Effector CD8-positive, alpha-beta T cell (primary cell): ENCODE measurements at places on chromosomes 4 and X.

- DNase-seq, result no peak
Observed at GRCh38 chr4:113141901-113142346, 92.5 kb downstream of the ANK2 start.

DNA sequence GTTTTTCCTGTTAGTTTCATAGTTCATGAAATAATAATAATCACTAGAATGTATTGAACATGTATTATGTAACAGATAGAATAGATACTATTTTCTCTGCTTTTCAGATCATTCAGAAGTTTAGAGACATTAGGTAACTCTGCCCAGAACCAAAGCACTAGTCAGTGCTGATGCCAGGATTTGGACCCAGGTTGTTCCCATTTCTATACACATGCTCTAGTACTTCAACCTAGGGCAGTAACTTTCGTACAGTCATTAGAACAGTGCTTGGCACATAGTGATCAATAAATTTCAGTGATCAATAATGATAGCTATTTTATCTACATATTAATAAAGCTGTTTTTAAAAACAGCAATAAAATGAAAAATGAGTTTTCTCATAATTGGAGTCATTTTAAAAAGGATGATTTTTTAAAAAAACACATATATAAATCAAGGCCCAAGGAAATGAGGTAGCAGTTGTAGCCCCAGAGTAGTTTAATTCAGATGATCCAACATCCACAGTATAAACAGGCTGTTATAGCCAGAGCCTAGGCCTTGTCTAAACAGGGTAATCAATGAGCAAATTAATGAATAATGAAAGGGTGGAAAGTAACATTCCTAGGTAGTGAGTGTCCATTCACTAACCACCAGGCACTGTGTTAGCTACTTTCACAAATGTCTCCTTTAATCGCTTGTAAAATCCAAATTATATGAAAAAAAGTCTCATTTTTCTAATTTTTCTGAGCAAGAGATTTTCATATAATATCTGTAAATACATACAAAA lies 25.6 kb downstream of the TXK start:
- DNase-seq, result no peak

DNA sequence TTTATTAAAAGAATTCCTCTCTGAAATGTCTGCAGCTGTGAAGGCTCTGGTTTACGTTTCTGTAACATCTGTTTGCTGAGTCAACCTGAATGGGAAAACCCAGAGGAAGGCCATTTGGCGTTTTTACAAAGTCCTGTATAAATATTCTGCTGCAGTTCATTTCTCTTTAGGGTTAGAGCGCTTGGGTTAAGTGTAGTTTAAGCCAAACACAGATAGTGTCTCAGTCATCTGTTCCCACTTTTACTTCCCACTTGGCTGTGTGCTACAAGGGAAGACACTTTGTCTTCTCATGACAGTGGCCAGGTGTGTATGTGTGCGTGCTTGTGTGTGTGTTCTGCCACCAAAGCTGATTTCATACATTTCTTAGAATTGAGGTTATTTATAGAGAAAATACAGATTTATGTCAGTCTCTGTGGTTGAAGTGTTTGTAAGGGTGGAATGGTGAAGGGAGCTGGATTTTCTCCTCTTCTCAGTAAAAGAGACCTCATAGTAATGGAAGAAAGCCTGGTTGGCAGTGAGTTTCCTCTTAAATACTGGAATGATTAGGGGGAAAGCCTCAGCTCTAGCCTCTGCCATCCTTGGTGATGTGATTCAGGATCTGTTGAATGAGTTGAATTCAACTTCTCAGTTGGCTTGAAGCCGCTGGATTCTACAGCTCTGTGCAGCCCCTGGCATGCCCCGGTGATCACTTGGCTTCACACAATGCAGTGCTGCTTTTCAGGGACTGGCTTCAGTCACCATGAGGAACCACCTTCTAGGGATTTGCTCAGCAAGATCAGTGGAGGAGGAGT lies 50.6 kb downstream of the JADE1 start:
- DNase-seq, result no peak

GRCh38 chrX:123184866-123185276 lies 793 bp downstream of the GRIA3 start:
- DNase-seq, result no peak

GRCh38 chrX:46634577-46634976 lies 61.0 kb downstream of the CHST7 start:
- DNase-seq, result no peak

- DNase-seq, result no peak
Observed at GRCh38 chr4:21195682-21196081, 495.4 kb downstream of the PACRGL start.

GRCh38 chr4:188138227-188138626 lies 1.0 kb upstream of the TRIML1 start:
- no peak for DNase-seq

GRCh38 chrX:28966331-28966730 lies 379.1 kb downstream of the IL1RAPL1 start:
- no peak for DNase-seq

- DNase-seq, result no peak
Observed at GRCh38 chr4:55989766-55990165, 41.0 kb downstream of the CEP135 start.

- DNase-seq, result no peak
Observed at GRCh38 chrX:34197946-34198345, 65.8 kb upstream of the FAM47A start.

DNA sequence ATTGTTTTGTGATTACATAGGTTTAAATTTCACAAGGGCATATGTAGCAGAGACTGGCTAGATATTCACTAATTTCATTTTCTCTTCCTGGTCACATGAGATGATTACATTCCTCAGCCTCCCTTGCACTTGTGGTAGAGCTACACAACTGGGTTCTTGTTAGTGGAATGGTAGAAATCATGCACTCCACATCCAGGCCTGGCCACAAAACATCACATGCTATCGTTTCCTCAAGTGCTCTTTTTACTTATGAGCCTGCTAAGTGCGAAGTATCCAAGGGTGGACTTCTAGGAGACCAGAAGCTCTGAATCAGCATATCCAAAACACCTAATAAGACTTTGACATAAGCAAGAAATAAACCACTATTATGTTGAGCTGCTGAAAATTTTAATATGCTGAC lies 26.4 kb upstream of the HPGDS start:
- DNase-seq, result no peak

DNA sequence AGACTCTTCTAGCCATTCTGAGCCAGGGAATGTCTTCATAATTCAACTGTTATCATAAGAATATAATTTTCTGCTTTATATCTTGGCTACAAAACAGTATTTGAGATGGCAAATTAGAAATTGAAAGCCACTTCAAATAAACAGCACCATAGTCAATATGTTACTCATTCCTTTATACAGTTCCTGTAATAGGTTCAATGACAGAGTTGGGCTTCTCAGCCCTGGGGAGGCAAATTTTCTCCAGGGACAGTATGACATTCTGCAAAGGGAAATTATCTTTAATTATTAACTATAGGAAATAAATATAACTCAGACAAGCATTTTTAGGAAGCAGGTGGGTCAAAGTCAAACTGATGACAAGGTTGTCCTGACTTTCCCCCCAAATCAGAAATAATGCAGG lies 71.9 kb upstream of the RPS6KA6 start:
- DNase-seq, result no peak

- no peak for DNase-seq
Observed at GRCh38 chr4:98377559-98377958, 116.4 kb downstream of the RAP1GDS1 start.

GRCh38 chrX:68018248-68019203 lies 414.8 kb downstream of the OPHN1 start:
- no peak for DNase-seq

- DNase-seq, result no peak
Observed at GRCh38 chrX:110153896-110154295, 151.0 kb downstream of the TMEM164 start.

GRCh38 chr4:188008377-188008776 lies 12.8 kb downstream of the ZFP42 start:
- no peak for DNase-seq

- no peak for DNase-seq
Observed at GRCh38 chr4:73705056-73705432, 35.3 kb upstream of the CXCL8 start.

- no peak for DNase-seq
Observed at GRCh38 chr4:88533937-88534750, 10.6 kb upstream of the PYURF start.

DNA sequence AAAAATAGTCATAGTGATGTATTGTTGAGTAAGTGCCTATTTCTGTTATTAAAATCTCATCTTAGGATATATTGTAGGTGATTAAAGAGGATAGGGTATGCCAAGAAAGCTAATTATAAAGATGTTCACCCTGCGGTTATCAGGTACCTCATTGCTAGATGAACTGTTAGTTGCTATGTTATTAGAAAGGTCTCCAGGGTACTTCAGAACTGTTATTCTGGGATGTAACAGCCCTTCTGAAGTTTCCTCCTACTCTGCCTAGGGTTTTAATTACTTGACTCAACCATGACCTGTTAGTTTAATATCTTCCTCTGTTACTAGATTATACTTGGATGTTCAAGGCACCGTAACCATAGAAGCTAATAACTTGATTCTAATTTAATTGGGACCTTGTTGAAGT lies 15.4 kb downstream of the TMPRSS11E start:
- DNase-seq, result no peak

DNA sequence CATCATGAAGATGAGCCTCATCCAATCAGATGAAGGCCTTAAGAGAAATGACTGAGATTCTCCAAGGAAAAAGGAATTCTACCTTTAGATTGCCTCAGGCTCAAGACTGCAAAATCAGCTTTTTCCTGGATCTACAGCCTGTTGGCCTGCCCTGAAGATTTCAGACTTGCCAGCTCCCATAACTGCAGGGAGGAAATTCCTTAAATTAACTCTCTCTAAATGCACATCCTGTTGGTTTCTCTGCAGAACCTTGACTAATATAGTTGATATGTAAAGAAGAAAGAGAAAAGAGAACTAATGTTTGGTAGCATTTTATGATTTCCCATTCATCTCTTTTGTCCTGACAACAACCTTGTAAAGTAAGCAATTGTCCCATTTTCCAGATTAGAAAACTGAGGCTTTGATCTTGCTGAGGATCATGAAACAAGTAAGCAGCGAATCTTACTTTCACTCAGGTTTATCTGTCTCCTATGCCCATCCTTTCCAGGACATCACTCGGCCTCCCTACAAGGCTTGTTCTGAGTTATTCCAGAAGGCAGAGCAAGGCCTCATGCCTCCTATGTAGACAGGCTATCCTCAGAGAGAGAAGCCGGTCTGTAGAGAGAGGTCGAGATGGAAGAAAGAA lies 115.0 kb upstream of the LDB2 start:
- no peak for DNase-seq

DNA sequence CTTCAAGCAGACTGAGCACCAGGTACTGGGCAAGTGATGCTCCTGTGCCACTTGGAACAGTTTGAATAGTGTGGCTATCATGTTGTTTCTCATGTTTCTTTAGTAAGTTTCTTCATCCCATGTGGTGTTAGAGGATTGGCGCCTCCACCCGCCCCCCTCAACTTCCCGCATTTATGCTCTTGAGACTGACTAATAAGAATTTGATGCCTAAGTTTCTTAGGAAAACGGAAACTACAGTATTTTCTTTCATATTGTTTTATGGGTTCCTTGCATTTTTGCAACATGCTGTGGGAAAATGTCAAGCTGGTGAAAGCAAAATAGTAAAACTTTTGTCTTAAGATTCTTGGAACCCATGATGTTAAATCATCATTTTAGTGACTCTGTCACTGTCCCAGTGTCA lies 101.2 kb upstream of the SLC4A4 start:
- DNase-seq, result no peak

GRCh38 chr4:6354119-6354518 lies 84.5 kb downstream of the WFS1 start:
- DNase-seq, result no peak

GRCh38 chr4:77229433-77229832 lies 72.4 kb downstream of the CCNG2 start:
- no peak for DNase-seq

- no peak for DNase-seq
Observed at GRCh38 chr4:159608436-159608835, 505.6 kb downstream of the RAPGEF2 start.

DNA sequence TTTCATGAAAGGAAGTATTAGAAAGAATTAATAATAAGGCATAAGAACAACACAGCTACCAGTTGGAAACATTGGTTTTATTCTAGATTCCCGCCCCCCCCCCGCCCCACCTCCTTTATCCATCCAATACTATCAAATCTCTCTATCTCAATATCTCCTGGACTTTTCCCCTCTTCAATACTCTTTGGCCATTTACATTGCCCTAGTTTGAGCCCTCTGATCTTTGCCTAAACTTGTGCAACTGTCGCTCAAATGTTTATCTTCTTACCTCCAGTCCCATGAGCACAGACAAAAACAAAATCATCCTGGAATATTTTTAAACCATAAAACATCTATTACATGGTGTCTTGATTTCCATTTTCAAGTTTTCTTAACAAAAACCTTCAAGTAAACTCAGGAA lies 488.2 kb downstream of the KLHL13 start:
- no peak for DNase-seq

DNA sequence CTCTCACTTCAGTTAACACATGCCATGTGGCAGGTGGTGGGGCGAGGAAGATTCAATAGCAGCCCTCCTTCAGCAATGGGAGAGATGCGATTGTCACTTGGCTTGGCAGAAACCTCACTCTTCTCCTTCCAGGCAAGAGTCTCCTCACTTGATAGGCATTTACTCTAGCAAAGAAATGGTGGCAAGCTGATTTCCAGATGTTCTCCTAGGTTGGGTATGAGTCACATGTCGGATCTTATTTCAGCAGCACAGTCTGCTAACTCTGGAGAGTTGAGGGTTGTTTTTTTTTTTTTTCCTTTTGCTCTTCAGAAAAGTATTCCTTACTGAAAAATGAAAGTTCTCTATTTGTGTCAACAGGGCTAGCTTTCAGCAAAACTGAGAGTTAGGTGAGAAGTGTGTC lies 119.5 kb upstream of the CHRDL1 start:
- DNase-seq, result no peak

DNA sequence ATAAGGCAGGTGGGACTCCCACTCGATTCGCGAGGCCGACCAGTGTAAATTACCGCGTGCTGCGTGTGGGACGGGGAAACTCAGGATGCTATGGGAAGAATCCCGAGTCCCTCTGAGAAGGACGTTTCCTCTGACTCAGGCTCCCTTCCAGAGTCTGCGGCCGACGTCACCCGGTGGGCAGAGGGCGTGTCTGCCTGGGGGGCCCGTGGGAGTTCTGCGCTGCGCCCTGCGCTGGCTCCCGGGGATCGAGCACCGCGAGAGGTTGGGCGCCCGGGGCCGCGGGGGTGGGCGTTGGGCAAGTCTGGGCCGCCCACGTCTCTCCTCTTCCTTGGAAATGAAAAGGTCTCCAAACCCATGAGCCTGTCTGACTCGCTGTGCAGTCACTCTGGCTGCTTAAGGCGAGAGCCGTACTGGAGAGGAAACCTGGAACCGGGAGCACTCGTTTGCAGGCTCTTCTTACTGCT lies 568 bp downstream of the NIPAL1 start:
- DNase-seq, result peak; percentile 29

DNA sequence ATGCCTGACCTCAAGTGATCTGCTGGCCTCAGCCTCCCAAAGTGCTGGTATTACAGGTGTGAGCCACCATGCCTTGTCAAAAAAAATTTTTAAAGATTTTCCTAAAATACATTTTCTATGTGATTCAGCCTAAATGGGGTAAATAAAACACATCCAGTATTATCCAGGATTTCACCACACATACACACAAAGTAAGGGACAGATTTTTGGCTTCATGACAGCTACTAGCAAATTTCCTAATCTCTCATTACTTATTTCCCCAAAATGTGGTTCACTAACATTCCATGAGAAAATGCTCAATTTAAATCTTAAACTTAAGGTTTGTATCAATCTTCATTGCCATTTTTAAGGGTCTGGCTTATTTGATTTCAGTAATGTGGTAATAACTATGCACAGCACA lies 348.5 kb upstream of the INTU start:
- no peak for DNase-seq
